Activated CD8-positive, alpha-beta memory T cell treated with anti-CD3 and anti-CD28 coated beads for 24 hours (primary cell): ENCODE measurements at places on chromosomes 7 and 10.

- no peak for DNase-seq
Measured at GRCh38 chr10:86955501-86956194, 1.8 kb downstream of the MMRN2 start.

GRCh38 chr10:48332166-48332870 lies 25.8 kb downstream of the MAPK8 start:
- DNase-seq, result no peak

GRCh38 chr7:31948029-31948428 lies 122.2 kb downstream of the PDE1C start:
- no peak for DNase-seq

GRCh38 chr7:130141161-130141883 lies 63.9 kb downstream of the TMEM209 start:
- DNase-seq, result peak; percentile 78

DNA sequence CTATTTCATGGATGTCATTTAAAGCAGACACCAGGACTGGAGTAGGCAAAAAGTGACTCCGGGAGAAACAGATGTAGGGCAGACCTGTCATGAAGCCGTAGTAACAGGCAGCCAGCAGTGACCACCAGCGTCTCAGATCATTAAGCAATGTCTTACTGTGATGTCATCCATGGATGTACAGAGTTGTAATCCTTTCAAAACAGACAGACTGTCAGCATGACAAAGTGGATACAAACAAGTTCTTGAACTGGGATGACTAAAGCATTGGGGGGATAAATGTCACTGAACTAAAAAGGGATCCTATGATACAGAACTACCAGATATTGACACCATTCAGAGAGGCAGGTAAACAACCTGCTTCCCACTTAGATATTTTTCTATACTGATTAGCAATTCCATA lies 675.5 kb downstream of the PARD3 start:
- DNase-seq, result no peak

- DNase-seq, result no peak
Measured at GRCh38 chr10:68697106-68697505, 23.9 kb upstream of the CCAR1 start.

DNA sequence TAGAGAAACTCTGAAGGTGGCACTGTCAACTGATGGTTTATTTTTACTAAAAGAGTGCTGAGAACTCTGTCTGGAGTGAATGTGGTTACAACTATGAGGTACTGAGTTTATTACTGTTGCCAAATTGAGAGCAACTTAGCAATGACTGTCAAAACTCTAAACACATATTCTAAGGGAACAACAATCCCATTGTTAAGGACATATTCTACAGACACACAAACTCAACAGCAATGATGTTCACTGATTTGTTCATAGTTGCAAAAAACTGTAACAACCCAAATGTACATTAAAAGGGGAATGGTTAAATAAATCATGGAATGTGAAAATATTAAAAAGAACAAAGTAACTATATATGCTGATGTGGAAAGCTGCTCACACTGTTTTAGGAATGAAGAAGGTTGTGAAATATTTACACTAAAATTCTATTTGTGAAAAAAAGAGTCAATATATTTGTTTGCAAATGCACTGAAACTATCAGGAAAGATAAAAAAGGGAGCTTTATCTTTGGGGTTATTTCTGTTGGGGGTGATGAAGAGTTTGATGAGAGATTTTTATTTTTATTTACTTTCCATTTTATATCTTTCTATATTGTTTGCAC lies 12.9 kb downstream of the PON2 start:
- no peak for DNase-seq

DNA sequence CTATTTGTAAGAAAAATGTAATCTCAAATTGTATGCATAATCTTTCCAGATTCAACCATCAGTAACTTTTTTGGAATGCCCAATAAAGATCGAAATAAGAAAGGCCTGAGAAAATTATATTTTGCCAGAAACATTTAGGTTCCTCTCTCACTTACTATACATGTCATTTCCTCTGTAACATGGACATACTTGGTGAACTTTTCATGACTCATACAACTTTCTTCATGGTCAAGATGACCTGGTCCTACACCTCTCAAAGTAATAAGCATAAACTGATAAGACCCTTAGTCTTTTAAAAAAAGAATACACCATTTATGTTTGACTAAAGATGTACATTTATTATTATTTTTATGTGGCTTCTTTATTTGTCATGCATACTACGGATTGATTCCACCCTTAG lies 125.3 kb downstream of the REEP3 start:
- no peak for DNase-seq

DNA sequence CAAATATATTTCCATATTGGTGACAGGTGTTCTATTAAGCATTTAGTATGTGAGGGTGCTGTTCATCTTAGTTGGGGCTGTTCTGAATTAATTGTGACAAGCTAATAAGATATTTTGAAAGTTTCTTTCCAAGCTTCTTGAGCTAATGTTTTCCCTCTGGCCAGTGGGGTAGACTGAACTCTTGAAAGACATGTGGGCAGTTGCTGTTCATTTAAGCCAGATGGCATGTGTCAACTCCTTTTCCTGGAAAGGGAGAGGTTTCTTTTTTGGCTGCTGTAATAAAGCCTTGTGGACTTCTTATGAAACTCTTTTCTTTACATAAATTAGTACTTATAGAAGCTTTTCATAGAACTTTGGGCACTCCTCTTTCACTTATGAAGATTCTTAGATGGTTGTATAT lies 21.7 kb downstream of the RAB18 start:
- no peak for DNase-seq

- DNase-seq, result no peak
Measured at GRCh38 chr10:121168545-121169216, 317.5 kb downstream of the WDR11 start.

- DNase-seq, result no peak
Measured at GRCh38 chr7:113487925-113488731, 369.8 kb upstream of the SMIM30 start.

- no peak for DNase-seq
Measured at GRCh38 chr7:108067844-108068243, 62.3 kb downstream of the LAMB4 start.

DNA sequence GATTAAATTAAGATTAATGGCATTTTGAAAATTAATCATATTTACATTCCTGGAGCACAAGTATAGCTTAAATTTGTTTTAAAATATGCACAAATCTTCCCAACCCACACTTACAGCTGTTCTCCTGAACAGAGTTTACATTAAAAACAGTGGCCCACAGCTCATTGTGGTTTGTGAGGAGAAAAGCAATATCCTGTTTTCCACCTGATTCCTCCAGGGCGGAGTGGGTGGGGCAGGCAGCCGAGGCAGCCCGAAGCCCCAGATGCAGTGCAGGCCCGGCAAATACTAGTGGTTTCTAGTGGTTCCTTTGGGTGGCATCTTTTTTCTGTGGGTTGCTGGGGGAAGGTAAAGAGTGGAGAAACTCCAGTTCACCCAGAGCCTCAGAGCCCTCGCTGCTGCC lies 280.8 kb downstream of the ARHGAP12 start:
- no peak for DNase-seq

- DNase-seq, result no peak
Measured at GRCh38 chr7:135976312-135977006, 700 bp downstream of the MTPN start.

DNA sequence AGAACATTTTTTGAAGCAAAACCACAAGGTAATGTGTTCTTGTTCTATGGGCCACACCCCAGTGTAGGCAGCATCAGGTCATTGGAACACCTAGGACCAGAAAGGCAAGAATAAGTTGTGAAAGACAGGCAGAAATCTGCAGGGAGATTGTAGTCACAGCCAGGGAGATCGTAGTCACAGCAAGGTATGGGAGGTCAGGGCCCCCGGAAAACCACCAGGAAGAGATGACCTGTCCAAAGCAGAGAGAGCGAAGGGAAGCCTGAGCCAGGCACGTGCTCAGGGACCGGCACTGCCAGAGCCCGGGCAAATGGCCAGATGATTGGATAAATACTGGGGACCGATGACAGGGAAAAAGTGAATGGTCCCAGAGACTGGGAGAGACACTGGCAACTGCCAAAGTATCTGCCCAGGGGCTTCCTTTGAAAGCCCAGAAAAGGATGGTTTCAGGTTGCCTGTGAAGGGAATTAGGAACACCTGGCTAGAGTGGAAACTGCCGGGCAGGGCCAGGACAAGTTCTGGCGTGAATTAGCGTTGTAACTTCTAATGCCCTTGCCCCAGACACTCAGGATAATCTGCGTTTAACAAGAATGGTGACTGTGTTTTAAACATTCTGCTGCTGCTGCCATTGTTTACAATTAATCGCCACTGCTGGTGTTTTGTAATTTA lies 3.9 kb upstream of the NOBOX start:
- no peak for DNase-seq

GRCh38 chr7:37698782-37699181 lies 15.2 kb downstream of the GPR141 start:
- no peak for DNase-seq

DNA sequence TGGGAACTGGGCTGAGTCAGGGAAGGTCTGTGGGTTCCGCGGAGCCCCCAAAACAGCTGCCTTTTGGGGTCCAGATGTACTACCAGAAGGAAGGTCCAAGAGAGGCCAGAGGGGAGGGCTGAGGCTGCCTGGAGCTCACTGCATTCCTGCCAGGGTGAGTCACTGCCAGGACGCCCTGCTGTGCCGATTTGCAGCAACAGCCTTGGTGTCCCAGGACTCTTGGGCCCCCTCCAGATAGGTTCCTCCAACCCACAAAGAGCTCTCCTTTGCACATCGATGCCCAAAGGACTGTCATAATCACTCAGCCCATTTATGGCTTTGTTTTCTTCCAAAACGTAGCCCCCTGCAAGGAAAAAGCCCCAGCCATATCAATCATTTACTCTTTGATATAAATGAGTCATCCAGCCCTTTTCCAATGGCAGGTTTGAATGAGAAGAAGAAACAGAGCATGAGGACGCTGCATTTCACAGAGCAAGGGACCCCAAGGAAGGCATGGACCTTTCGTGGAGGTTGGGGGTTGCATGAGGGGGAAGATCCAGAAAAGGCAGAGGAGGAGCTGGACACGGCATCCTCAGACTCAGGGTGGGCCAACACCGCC lies 32.2 kb upstream of the COL13A1 start:
- DNase-seq, result no peak

DNA sequence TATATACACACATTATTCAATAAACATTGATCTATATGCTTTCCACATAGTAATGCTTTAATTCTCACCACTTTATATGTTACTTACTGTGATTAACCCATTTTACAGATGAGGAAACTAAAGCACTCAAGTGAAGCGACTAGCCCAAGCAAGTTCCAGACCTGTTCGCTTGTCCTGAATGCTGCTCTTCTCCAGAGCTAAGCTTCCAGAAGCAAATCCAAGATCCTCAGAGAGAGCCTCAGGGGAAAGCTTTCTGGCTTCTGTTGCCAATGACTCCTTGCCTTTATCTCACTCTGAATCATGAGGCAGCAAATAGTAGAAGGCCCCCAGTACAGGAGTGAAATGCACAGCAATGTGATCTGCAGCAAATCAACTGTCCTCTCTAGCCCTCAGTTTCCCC lies 32.2 kb downstream of the XPNPEP1 start:
- peak; percentile 30 for DNase-seq

DNA sequence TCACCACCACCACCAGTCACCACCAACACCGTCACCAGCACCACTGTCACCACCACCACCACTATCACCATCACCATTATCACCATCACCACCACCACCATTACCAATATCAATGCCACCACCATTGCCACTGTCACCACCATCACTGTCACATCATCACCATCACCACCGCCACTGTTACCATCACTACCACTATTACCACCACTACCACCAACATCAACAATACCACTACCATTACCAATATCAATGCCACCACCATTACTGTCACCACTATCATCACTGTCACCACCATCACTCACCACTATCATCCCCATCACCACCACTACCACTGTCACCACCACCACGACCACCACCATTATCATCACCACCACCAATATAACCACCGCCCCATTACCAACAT lies 14.0 kb upstream of the DENND2A start:
- DNase-seq, result no peak

GRCh38 chr7:7151865-7152264 lies 30.5 kb upstream of the C1GALT1 start:
- no peak for DNase-seq

DNA sequence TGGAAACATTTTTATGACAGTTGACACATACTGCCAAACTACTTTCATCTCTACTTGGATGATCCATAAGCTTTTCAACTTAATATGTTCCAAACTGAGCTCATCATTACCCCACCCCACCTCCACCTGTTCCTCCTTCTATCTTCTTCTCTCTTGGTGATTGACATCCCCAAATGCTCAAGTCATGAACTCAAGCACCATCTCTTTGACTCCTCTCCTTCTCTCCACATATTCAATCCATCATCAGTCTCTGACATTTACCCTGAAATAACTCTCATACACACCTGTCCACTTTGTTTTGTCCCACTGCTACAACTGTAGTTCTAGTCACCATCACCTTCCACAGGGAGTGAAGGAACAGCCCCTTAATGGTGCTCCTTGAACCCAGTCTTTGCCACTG lies 43.3 kb downstream of the SGCE start:
- no peak for DNase-seq

GRCh38 chr7:143362131-143363015 lies at the start of gene FAM131B:
Gene FAM131B (minus strand): TSS chr7:143362713. CDS start chr7:143362603, 110 bp downstream.
- DNase-seq, result peak; percentile 76

- DNase-seq, result no peak
Measured at GRCh38 chr7:36263095-36263484, 110.0 kb downstream of the EEPD1 start.

GRCh38 chr7:17300012-17300411 lies 1.6 kb downstream of the AHR start:
- DNase-seq, result no peak

- no peak for DNase-seq
Measured at GRCh38 chr7:291373-292092, 1.6 kb downstream of the FOXL3 start.

DNA sequence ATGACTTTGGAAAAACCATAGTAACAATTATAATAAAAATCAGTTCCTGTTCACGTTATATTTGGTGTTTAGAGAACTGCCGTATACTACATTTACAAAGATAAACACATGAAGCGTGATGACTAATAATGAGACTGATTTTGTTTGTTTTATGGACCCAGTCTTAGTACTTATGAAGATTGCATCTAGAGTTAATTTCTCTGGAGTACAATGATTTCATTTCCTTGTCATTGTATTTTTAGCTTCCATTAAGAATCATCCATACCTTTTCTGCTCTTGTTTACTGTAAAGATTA lies 2.9 kb downstream of the RBM20 start:
- DNase-seq, result no peak
